ENCODE measurements at places on chromosomes 1 and 21. TPM values are rescaled to one million over a fixed set of nuclear protein-coding genes. Genes with fewer than 3 reads are reported as not detected.

DNA sequence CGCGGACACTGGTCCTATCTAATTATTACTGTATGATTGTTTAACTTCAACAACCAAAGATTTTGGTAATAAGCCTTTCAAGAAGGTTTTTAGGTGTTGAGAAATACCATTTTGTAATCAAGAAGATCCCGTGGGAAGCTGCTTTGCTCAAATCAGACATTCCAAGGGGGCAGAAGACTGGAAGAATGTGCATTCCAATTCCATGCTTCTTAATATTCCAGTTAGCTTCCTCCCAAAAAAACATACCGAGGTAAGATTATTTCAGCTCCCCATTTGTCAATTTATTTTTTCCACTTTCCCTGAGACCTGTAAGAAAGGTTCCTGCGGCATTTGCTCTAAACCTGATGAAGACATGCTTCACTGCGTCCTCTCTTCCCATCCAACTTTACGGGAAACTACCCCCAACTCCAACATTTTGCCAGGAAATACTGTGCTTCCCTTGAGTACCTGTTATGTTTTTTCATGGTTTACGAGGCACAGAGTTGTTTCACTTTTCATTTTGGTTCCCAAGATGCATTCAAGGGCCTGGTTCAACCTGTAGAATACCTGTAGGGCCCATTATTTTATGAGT is 4.1 kb downstream of the CNN3 start:
- no peak for DNase-seq

DNA sequence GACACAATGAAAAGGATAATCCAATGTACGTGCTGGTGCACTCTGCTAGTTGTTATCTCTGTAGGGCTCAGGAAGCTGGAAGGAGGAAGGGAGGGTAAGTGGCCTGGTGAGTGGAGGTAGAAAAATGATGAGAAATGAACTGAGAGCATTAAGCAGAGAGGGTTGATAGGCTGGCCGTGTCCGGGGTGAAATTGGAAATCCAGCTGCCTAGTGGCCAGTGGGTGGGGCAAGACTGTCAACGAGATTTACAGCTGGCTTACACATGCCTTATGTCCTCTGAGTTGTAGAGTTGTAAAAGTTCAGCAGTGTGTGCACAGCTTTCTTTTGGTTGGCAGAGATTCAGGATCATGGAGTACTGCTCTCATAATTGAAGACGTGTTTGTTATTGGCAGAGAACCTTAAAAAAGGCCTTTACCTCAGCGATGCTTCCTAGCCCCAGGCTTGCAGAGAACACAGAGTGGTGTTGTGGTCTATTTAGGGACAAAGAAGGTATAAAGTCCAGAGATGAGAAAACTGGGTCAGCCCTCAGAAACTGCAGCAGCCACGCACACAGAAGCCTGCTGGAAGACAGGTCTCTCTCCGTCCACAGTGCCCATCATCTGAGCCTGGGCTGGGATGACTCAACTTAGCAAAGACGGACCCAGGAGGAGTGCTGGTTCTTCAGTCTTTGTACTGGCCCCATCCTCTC is 132.4 kb downstream of the EDEM3 start:
- DNase-seq = no peak

Gene GUCA2B
- polyA plus RNA-seq = not detected

Gene CCDC17
- 1.1 TPM for polyA plus RNA-seq

- DNase-seq = no peak
Measured at GRCh38 chr1:158329733-158330132, 1.6 kb downstream of the CD1B start.

DNA sequence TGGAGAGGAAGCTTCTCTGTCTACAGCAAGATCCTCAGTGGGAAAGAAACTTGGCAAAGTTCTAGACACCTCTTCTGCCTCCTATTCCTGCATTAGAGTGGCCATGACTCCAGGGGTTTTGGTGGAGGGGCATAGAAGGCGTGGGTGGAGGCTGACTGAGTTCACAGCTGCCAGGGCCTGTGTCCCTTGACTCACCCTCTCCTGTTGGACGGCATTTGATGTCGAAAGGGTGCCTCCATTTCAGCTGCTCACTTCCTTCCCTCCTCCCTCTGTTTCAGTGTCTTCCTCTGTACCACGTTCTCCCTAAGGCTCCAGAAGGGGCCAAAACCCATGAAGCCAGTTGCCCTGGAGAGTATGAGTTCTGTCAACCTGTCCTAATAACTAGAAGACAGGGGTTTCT is 632 bp downstream of the TMEM79 start:
- DNase-seq = no peak

- DNase-seq = no peak
Measured at GRCh38 chr1:209870151-209870831, 42.5 kb downstream of the UTP25 start.

GRCh38 chr1:224524679-224525078 is 90.1 kb upstream of the WDR26 start:
- no peak for DNase-seq

GRCh38 chr1:65066766-65067490 is 81.1 kb upstream of the AK4 start:
- peak; percentile 51 for DNase-seq

DNA sequence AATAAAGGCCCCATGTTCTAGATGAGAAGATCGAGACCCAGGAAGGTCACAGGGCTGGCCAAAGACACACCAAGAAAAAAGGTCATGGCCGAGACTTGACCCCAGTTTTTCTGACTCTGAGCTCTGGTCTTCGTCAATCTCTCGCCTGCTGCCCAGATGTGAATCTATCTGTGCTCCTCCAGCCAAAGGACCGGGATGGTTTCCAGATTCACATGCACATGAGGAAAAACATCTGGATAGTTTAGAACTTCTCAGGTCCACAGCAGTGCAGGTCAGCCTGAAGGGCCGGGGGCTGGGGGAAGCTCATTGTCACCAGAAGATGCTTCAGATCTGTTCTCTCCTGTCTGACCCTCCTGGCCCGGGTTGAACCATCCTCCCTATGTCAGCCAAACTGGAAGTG is 49.0 kb downstream of the KCNN3 start:
- DNase-seq = no peak

Gene ANGPTL1
- polyA plus RNA-seq = 56.5 TPM

DNA sequence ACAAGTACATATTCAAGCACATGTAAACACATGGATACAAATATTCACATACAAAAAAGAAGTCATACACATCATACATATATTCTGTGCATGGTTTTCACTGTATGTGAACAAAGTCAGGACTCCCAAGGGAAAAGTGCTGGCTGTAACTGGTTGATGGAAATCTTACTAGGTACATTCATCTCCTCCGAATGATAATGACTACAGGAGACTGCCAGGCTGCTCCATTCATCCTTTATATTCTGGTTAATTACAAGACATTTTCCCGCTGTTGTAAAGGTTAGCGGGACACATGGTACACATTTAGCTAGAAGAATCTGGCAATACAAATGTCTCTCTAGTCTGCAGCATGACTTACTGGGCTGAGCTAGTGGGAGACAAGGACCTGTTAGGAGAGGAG is 26.2 kb upstream of the HMGB4 start:
- DNase-seq = no peak

Gene MIXL1
- polyA plus RNA-seq = 0.40 TPM

GRCh38 chr1:32997381-32997891 is 32.8 kb upstream of the RNF19B start:
- DNase-seq = no peak

- DNase-seq = no peak
Measured at GRCh38 chr1:155871390-155871789, 12.0 kb downstream of the SYT11 start.

DNA sequence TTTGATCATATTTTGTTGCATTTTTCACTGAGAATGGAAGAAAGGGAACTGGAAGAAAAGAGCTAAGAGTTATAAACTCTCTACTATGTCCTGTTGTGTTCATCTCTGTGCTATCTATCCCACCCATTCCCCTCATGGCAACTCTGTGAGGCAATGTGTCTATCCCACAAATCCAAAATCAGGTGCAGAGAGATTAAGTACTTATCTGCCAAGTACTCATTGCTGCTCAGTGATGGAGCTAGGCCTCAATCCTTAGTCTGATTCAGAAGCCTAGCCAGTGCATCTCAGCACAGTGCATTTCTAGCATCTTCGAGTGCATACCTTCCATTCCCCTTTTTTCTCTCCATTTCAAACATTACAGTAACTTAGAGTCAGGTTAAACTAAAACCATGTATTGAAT is 270.6 kb downstream of the TPR start:
- DNase-seq = no peak

GRCh38 chr1:185846672-185847444 is 112.7 kb downstream of the HMCN1 start:
- DNase-seq = no peak

Gene S100B
- polyA plus RNA-seq = 2.1 TPM

Gene CA6
- polyA plus RNA-seq = not detected

Gene SYPL2
- polyA plus RNA-seq = 16.4 TPM

GRCh38 chr1:201660931-201661822 is 122.2 kb downstream of the NAV1 start:
- no peak for DNase-seq

GRCh38 chr21:40242586-40243265 is 375.5 kb downstream of the PCP4 start:
- no peak for DNase-seq

Gene HLX
- polyA plus RNA-seq = 8.3 TPM

Gene C1orf141
- not detected for polyA plus RNA-seq

- DNase-seq = no peak
Measured at GRCh38 chr1:115685029-115685705, 43.4 kb downstream of the VANGL1 start.

DNA sequence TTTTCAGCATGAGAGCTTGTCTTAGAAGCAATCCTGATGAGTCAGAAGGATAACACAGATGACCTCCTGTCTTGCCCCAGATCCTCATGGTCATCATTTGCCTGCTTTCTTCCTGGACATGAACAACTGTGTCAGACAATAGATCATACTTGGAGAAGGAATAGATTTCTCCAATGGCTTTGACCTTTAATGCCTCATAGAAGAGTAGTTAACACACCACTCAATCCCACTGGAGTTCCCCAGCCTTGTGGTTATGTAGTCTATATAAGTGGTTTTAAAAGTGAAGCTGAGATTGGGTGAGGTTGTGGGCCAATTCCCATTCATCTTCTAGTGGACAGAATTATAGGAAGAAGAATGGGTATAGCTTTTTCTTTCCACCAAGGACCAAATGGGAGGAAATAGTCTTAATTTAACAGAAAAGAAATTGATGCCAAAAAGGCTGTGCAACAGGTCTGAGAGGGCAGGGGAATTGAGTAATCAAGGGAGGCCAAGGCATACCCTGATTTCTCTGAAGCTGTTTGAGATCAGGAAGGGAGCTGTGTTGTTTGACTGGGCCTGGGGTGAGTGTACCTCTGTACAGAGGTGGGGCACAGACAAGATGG is 14.4 kb downstream of the PRCC start:
- no peak for DNase-seq

Gene OPRD1
- polyA plus RNA-seq = 0.29 TPM

Gene LCE2A
- not detected for polyA plus RNA-seq

Gene CFAP74
- 0.27 TPM for polyA plus RNA-seq

GRCh38 chr1:206722751-206723461 is 38.2 kb downstream of the MAPKAPK2 start:
- DNase-seq = no peak

DNA sequence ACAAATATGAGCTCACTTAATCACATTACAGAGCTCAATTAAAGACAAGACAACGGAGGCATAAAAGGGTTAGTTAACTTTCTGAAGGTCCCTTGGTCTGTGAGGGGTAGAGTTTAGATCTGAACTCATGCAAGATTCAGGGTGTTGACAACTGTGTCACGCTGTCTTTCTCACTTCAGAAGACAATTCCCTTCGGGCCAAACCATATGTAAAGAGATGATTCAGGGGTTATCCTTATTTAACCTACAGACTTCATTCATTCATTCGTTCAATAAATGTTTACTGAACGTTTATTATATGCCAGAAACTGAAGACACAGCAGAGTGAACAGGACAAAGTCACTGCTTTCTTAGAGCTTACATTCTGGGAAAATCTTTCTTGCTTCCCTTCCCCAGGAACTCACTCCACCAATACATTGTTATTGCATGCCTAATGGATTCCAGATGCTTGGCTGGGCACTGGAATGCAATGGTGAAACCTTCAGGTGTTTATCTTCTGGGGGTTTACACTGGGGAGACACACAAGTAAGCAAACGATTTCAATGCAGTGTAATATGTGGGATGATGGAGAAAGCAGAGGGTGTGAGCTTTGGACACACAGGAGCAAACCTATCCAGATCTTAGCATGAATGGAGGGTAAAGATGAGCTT is 6.4 kb downstream of the XCL1 start:
- no peak for DNase-seq

GRCh38 chr1:200048244-200048643 is 20.7 kb downstream of the NR5A2 start:
- DNase-seq = no peak

Gene NR1I3
- 3.5 TPM for polyA plus RNA-seq

- no peak for DNase-seq
Measured at GRCh38 chr1:212214325-212214724, 70.9 kb upstream of the PPP2R5A start.

GRCh38 chr1:84352298-84353106 is 45.8 kb upstream of the DNASE2B start:
- no peak for DNase-seq

- DNase-seq = no peak
Measured at GRCh38 chr1:226639631-226640061, 91.1 kb downstream of the STUM start.

GRCh38 chr1:221053889-221054288 is 174.6 kb downstream of the HLX start:
- no peak for DNase-seq

DNA sequence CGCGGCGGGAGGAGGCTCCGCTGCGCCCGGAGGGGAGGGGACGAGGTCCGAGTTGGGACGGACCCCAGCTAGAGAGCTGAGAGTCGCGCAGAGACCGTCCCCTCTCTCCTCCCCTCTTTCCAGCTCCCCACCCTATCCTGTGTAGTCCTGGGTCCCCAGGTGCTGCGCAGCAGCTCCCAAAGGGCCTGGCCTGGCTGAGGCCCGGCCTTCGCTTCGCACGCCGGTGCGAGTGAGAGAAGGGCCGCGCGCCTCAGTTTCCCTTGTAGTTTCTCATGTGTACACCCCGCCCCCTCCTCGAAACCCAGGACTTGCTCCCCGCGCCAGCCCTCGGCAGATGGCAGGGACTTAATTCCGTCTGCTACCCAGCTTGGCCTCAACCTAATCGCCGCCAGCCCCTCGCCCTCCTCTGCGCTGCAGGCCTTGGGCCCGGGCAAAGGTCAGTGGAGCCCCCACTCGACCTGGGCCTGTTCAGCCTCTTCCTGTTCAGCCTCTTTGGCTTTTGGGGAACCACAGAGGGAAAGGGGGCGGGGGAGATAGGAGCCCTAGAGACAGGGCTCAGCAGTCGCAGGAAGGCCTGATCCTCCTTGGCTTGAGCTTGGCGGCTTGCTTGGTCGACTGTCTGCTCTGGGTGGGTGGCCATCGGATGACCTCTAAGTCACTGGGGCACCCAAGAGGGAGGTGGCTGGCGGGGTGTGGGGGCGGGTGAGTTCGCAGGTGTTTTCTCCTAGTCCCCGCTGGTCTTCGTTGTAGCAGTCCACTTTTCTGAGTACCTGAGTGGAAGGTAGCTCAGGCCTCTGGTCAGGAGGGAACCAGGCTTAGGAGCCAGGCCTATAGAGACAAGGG is 1.0 kb downstream of the ZNF687 start:
- DNase-seq = peak; percentile 14

Gene BROX
- polyA plus RNA-seq = 30.5 TPM

Gene IGSF9
- polyA plus RNA-seq = 11.4 TPM

Gene PGBD5
- 6.0 TPM for polyA plus RNA-seq

Gene RNU1-1
- polyA plus RNA-seq = not detected

Gene IGSF5
- polyA plus RNA-seq = 0.99 TPM

GRCh38 chr1:213376862-213377372 is 325.9 kb downstream of the RPS6KC1 start:
- DNase-seq = peak; percentile 10
